ENCODE measurements at places on chromosomes 4 and X.

DNA sequence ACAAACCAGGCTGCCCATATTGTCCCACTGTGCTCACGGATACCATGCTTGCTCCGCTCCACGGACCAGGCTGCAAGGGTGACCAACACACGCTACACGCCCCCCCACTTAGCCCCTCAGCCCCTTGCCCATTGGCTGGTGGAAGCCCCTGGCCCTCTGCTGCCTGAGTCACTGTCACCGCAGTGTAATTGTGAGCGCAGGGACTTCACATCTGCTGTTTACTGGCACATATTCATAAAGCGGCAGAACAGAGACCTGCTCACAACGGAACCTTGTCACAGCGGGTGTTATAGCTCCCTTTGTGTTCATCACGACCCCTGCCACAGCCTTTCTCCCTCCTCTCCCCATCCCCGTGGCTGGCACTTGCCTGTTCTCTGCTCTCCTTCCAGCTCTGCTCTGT, 83.7 kb downstream of the PSAPL1 start:
- DNase-seq: no peak

DNA sequence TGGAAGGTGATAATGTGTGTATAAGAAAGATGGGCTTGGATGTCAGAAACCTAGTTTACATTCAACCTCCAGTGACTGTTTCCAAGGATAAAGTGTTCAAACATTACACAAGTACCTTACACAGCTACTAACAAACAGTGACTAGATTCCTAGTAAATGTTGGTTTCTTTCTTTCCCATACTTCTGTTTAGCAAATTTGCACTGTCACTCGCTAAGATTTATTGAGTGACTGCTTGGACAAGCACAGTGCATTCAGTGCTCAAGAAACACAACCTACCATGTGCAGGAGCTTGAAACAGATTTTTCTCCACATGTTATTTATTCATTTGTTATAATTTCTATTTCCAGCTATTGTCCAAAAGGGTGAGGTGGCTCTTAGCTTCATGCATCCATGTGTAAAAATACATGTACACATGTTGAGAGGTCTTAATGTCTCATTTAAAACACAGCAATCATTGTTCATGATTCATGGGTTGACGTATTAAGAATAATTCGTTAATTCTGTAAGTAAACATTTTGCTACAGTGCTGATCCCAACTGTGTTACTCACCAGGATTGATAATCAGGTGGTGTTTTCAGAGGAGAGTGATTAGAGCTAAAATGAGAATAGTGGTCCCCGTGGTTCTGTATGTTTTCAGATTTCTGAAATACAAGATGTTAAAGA, 153.0 kb downstream of the DCLK2 start:
- DNase-seq: no peak

GRCh38 chr4:67020438-67020797, 524.9 kb downstream of the CENPC start:
- no peak for DNase-seq

- no peak for DNase-seq
Observed at GRCh38 chr4:55951191-55951922, 2.6 kb downstream of the CEP135 start.

GRCh38 chr4:41014158-41014557, 200.2 kb downstream of the APBB2 start:
- no peak for DNase-seq

DNA sequence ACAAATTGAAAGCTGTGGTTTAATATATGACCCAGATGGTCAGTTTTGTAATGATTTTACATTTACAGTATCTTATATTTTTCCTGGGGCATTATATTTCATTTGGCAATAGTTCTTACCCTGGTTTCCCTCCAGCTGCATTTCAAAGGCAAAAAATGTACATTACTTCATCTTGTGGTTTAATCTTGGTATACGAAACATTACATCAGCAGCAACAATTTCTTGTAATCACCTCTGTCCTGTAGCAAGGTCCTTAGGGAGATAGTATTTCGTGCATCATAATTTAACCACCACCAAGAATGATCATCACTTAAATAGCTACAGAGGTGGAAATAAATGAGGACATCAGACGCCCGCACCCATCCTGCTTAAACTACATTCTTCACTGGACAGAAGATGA, 48.8 kb downstream of the HS6ST2 start:
- DNase-seq: no peak
